ENCODE measurements at places on chromosomes 11 and 22.

GRCh38 chr11:28919194-28919593 is 811.0 kb downstream of the METTL15 start:
- no peak for DNase-seq

- no peak for DNase-seq
Observed at GRCh38 chr11:64348383-64349024, 8.5 kb downstream of the CCDC88B start.

DNA sequence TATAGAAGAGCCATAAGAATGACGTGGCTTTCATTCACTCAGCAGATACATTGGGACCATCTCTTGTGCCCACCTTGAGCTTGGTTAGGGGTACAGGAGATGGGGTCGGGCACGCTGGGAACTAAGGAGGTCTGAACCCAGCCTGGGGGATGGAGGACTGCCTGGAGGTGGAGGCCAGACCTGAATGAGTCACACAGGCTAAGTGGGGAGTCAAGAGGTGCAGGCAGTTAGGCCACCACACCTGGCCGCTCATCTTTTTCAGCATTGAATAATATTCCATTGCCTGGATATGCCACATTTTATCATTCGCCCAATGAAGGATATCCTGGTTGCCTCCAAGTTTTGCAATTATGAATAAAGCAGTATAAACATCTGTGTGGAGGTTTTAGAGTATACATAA is 3.8 kb upstream of the PPIL2 start:
- no peak for DNase-seq

DNA sequence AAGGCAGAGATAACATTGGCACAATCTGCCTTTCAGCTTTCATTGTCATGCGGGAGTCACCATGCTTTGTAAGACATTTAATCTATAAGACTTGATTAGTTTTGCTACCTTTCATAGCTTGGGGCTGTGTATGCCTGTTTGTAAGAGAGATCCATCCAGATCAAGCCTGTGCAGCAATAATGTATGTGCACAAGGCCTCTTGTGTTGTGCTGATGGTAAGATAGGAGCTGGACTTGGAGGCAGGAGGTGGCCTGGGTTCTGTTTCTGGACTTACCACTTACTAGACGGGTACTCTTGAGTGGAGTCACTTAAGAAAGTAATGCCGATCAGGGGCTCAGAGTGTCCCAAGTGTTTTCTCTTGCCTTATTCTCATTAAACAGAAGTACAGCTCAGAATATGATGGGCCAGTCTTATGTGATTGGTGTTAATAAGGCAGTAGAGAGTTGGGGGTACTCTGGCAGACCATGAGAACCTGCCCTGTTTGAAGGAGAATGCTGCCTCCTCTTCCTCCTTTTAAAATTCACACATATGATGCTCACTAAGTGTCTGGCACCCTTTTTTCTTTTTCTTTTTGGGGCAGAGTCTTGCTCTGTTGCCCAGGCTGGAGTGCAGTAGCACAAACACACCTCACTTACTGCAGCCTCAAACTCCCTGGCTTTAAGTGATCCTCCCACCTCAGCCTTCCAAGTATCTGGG is 30.9 kb downstream of the PTPRJ start:
- no peak for DNase-seq

DNA sequence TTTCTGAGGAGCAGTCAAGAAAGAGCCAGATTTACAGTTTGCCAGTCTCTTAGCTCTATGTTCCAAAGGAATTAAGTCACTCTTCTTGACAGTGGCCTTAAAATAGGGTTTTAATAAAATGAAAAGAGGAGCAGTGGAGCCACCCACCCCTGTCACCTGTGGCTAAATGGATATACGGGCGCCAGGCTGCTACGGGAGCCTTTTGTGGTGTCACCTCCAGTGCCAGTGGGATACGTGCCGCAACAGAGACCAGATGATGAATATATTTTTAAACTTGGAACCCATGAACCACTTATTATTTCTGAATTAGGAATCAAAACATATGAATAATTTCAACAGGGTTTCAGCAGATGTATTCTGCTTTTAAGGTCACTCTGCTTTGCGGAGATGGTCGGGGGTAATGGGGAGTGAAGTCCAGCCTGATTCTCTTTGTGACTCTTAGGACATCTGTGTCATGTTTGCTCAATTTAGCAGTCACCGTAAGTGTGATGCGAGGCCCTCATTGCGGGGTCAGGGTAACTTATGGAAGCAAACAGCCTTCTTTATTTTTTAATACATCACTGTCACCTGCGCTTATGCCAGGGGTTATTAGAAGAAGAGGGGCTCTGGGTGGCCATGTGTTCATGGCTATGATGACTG is 64.3 kb downstream of the ZBTB16 start:
- DNase-seq = no peak

- no peak for DNase-seq
Observed at GRCh38 chr11:117909611-117910382, 19.4 kb downstream of the TMPRSS13 start.

GRCh38 chr22:19599004-19599403 is 74.8 kb upstream of the CLDN5 start:
- no peak for DNase-seq

- DNase-seq = no peak
Observed at GRCh38 chr11:125542709-125543108, 26.6 kb upstream of the EI24 start.

DNA sequence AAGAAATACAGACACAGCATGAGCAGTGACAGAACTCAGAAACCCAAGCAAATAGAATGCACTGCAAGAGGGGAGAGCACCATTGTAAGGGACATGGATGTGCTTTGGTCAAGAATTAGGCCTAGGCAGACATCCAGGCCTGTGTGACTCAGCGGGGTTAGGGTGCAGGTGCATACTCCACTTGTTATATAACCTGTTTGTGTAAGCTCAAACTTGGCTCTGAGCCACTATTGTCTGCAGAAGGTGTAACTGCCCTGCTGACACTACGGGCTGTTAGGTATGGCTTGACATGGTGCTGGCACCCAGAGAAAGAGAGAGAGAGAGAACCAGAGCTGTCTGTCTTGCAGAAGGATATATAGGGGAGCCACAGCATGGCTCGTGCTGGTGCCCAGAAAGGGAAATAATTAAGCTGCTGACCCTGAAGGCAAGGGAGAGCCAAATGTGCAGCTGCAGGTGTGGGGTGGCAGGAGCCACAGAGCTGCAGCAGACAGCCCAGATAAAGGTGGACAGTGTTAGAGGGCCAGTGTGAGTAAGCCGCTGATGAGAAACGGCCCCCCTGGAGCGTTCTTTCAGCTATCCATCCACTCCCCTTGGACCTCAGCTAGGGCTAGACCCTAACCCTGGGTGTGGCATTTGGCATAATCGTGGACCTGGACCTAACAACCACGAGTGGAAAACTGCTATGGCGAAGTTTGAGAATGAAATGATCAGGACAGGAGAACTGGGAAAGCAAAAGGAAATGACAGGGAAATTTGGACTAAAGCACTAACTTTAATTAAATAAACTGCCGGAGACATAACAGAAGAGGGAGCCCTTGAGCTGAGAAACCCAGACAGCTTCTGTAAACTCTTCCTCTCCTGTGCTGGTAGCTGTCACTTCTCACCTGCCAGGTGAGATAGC is 253.0 kb upstream of the CCDC179 start:
- DNase-seq = no peak

DNA sequence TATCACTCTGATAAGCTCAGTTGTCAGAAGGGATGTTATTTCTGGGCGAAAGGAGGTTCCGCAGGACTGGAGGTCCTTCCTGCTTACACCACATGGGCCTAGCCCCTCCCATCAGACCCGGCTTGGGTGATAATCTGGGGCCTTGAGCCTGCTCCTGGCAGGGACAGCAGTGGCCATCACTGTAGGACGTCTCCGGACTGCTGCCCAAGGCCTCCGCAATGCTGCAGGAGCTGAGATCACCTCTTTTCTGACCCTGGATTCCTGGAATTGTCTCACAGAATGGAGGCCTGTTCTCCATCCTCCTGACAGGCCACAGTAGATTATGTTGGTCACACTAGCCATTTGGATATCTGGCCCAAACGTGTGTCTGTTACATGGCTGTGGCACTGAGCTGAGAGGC is 9.2 kb upstream of the BIK start:
- DNase-seq = no peak

DNA sequence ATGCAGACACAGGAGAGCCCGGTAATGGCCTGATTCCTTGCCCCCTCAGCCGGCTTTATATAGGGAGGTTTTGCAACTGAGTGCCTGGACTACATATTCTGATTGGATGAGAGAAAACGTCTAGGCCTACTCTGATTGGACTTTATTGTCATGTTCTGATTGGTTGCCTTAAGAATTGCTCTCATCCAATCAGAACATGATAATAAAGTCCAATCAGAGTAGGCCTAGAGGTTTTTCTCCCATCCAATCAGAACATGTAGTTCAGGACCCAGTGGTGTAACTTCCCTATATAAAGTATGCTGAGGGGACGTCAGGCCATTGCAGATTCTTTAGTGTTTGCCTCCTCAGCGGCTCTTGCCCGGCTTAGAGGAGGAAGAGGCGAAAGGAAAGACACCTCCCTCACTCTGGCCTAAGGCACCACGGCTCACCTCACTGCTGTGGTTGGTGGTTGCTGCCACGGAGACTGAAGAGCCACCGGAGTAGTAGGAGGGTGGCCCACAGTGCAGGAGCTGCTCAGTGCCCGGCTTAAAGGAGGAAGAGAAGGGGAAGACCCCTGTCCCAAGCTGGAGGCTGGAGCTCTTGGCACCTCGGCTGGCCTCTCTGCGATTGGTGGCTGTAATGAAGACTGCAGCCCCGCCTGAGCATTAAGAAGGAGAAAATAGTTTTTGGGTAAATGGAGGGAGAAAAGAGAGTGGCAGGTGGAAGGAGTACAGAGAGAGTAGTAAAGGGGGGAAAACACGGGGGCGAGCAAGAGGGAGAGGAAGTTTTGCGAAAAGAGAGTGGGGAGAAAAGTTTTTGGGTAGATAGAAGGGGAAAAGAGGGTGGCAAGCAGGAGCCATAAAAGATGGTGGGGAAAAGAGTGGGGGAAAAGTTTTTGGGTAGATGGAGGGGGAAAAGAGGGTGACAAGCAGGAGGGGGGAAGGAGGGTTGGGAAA is 116.7 kb upstream of the SERPIND1 start:
- DNase-seq = no peak

DNA sequence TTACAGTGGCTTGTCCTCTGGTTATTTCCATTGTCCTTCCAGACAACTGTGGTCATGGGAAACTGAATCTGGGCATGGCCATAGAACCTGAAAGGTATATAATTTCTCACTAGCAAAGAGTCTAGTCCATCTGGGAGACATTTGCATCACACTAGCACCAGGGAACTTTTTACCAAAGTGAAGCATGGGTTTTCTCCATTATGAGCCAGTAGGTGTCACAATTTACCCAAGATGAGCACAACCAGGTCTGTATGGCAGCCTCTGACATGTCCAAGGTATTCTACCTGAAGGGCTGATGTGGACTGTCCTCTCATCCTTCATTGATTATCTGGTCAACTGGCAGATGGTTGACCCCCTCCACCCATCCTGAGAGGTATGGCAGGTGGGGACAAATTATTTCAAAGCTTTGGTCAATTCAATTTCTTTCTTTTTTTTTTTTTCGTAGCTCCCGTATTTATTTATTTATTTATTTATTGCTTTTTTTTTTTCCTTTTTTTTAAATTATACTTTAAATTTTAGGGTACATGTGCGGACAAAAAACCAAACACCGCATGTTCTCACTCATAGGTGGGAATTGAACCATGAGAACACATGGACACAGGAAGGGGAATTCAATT is 425.9 kb downstream of the TMEM135 start:
- no peak for DNase-seq

GRCh38 chr11:88543902-88544655 is 206.5 kb upstream of the CTSC start:
- peak; percentile 62 for DNase-seq

DNA sequence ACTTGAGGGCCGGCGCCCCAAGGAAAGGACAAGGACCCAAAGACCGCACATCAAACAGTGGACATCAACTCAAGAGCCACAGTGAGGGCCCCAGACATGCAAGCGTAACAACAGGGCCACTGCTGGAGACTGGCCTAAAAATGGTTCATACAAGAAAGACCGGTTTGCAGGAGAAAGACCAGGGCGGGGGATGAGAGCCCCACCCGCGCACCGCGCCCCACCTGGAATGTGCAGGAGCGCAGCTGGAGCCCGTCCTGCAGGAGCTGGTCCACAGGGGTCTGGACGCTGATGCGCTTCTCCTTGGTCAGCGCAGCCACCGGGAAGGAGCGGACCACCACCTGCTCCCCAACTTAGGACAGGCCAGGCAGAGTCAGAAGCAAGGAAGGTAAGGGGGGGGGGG is 13.9 kb downstream of the SBF1 start:
- DNase-seq = no peak

- no peak for DNase-seq
Observed at GRCh38 chr11:64413417-64413816, 54.5 kb downstream of the RPS6KA4 start.

GRCh38 chr11:84958295-84958694 is 668.8 kb downstream of the DLG2 start:
- DNase-seq = no peak

DNA sequence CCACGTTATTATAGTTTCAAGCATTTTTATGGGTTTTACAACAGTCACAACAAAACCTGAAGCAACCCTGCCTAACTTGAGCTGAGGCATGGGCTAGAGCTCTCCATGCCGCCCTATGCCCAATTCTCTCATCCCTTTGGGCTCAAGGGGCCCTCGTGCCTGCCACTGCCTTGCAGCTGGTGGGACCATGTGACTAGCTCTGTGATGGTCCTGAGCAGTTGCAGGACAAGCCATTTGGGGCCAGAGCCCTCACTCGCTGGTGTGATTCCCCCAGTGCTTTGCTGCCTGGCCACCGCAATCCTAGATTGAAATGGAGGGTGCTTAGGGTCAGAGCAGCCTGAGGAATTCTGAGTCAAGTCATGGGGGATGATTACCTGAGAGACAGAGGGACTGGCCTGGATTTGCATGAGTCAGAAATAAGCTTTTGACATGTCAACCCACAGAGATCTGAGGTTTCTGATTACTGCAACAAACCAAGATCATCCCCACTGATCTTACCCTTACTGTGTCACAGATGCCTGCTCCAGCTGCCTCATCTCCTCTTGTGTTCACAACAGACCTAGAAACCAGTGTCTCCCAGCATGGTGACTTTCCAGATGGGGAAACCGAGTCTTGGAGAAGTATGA is 323.7 kb downstream of the BRD1 start:
- no peak for DNase-seq

GRCh38 chr11:122775675-122776271 is 62.5 kb upstream of the CRTAM start:
- no peak for DNase-seq

GRCh38 chr11:80096736-80097135 is 655.9 kb upstream of the TENM4 start:
- DNase-seq = no peak

- no peak for DNase-seq
Observed at GRCh38 chr11:124085583-124085982, 29.7 kb upstream of the VWA5A start.

DNA sequence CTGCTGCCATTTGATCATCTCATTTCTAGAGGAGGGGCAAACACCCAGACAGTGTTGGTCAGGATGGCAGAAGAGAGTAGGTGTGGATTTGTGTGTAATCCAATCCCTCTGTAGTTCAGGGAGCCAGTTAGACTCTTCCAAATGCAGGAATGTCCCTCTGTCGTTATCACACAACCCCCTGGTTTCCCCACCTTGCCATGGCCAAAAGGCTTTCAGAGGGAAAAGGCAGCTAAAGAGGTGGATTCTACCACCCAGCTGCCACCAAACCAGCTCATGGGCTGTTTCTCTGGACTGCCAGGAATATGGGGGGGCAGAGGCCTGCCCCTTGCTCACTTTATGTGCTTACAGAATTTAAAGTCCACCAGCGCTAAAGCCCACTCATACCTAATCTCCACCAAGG is 18.1 kb downstream of the TSKU start:
- no peak for DNase-seq

- no peak for DNase-seq
Observed at GRCh38 chr11:61727401-61727811, 25.0 kb upstream of the MYRF start.

All from T-helper 9 cell (primary cell).